ENCODE measurements at places on chromosomes 12 and 14.

DNA sequence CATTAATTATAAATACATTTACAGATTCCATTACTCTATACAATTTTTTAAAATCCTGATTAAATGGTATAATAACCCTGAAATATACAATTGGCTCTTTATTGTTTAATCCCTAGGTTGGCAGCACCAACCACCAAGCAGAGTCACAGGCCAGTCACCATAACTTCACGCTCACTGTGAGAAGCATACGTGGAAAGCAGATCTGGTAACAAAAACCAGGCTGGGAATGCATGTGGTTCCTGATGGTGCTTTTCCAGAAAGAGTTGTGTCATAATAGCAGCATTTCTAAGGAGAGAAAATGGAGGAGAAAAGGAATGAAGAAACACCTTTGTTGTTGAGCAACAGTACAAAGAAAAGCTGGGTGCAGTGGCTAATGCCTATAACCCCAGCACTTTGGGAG, 66.1 kb downstream of the SIX6 start:
- no peaks in the 10 kb centered on the region for H3K4me1 ChIP-seq
- H3K36me3 ChIP-seq, result no peaks in the 10 kb centered on the region
- DNase-seq, result no peak
- peaks cover 30% of the 10 kb centered on the region for H3K27me3 ChIP-seq
- no peak overlapping the region for H3K4me3 ChIP-seq

DNA sequence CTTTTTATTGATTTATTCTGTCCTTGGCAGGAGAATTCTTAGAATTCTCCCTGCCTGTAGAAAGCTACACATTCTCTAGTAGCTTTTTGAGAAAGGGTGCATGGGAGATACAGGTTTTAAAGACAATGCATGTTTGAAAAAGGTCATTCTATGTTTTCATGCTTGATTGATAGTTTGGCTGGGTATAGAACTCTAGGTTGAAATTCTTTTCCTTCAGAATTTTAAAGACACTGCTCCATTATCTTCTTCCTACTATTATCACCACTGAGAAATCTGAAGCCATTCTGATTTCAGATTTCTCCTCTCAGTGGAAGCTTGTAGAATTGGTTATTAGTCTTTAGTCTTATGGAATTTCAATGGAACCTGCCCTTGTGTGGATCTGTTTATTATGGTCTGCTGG, 14.0 kb downstream of the ATF7IP start:
- no peaks in the 10 kb centered on the region for H3K27me3 ChIP-seq
- peak overlapping the region; percentile 20 for H3K27ac ChIP-seq
- no peak overlapping the region for H3K4me3 ChIP-seq

GRCh38 chr12:85626001-85626783, 210.0 kb downstream of the RASSF9 start:
- H3K4me3 ChIP-seq, result no peak overlapping the region
- no peak for DNase-seq
- no peak overlapping the region for H3K27ac ChIP-seq

GRCh38 chr12:64840119-64840518, 15.7 kb downstream of the TBC1D30 start:
- peaks cover 7% of the 10 kb centered on the region for H3K27me3 ChIP-seq
- H3K36me3 ChIP-seq, result no peaks in the 10 kb centered on the region
- H3K4me3 ChIP-seq, result no peak overlapping the region
- no peak for DNase-seq
- H3K4me1 ChIP-seq, result no peaks in the 10 kb centered on the region

DNA sequence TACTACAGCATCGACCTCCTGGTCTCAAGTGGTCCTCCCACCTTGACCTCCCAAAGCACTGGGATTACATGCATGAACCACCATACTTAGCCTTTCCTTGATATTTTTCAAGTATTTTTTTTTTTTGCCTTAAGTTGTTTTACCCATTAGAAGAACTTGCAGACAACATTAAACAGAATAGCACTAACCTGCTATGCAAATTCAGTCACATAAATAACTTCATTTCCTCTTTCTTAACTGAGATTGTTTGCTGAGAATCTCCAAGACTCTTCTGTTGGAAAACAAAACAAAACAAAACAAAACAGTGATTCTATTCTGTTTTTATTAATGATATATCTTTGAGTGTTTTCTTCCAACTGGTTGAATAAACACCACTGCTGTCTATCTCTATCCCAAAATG, 115.9 kb upstream of the IFNG-AS1 start:
- peaks cover 9% of the 10 kb centered on the region for H3K27me3 ChIP-seq
- DNase-seq, result no peak
- peaks cover 4% of the 10 kb centered on the region for H3K36me3 ChIP-seq
- no peak overlapping the region for H3K27ac ChIP-seq
- no peak overlapping the region for H3K4me3 ChIP-seq
- H3K4me1 ChIP-seq, result no peaks in the 10 kb centered on the region

DNA sequence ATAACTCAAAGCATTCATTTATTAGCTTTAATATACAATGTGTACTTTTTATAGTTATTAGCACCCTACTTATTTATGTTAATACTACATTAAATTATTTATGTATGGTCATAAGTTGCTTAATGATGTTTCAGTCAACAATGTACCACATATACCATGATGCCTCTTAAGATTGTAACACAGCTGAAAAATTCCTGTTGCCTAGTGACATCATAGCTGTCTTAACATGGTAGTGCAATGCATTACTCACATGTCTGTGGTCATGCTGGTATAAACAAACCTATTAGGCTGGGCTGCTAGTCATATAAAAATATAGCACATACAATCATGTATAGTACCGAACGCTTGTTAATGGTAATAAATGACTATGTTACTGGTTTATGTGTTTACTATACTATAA, 120.4 kb downstream of the ANO6 start:
- H3K4me1 ChIP-seq, result peaks cover 5% of the 10 kb centered on the region
- H3K27me3 ChIP-seq, result no peaks in the 10 kb centered on the region
- H3K4me3 ChIP-seq, result no peak overlapping the region
- peaks cover 13% of the 10 kb centered on the region for H3K36me3 ChIP-seq

- no peak overlapping the region for H3K4me3 ChIP-seq
- H3K27ac ChIP-seq, result no peak overlapping the region
- DNase-seq, result no peak
Observed at GRCh38 chr12:64080319-64081007, 141.6 kb downstream of the KICS2 start.

DNA sequence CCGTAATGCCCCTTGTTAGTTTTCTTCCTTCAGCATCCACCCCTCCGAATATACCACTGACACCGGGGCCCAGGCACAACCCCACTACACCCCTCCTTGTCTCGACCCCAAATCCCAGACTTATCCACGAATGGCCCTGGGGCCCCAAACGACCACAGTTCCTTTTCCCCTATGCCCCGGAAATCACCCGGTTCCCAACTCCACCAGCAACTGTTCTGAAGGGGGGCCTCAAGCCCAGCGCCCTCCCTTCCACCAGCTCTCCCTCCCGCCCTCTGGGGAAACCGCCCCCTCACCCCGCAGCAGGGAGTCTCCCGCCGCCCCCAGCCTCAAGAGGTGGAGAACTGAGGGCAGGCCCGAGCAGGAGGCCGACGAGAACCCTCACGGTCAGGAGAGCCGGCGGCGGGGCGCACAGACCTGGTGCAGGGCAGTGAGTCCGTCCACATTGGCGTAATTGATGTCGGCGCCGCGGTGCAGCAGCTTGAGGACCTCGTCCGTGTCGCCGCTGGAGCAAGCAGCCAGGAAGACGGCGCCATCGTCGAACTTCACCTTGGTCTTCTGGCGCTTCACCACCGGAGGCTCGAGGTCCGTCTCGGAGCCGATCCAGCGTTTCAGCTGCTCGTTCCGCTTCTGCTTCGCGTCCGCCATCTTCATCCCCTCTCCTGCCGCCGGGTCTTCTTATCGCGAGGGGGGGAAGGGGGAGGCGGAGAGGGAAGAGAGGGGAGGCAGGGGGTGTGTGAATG, 446 bp downstream of the PPP1R12A start:
- peak overlapping the region; percentile 91 for H3K27ac ChIP-seq
- peaks cover 47% of the 10 kb centered on the region for H3K4me1 ChIP-seq
- no peaks in the 10 kb centered on the region for H3K27me3 ChIP-seq
- H3K4me3 ChIP-seq, result peak overlapping the region; percentile 93

GRCh38 chr12:54033106-54033979, 493 bp downstream of the HOXC5 start:
- H3K27ac ChIP-seq, result no peak overlapping the region
- no peaks in the 10 kb centered on the region for H3K36me3 ChIP-seq
- peaks cover 10% of the 10 kb centered on the region for H3K4me1 ChIP-seq
- peak overlapping the region; percentile 88 for H3K4me3 ChIP-seq
- peaks cover 60% of the 10 kb centered on the region for H3K27me3 ChIP-seq
- no peak for DNase-seq

- H3K4me1 ChIP-seq, result no peaks in the 10 kb centered on the region
- DNase-seq, result no peak
- H3K36me3 ChIP-seq, result no peaks in the 10 kb centered on the region
- no peaks in the 10 kb centered on the region for H3K27me3 ChIP-seq
Observed at GRCh38 chr14:77055981-77056380, 27.5 kb upstream of the IRF2BPL start.

GRCh38 chr12:69129017-69129416, 110.4 kb upstream of the CPSF6 start:
- H3K36me3 ChIP-seq, result no peaks in the 10 kb centered on the region
- H3K4me3 ChIP-seq, result no peak overlapping the region
- DNase-seq, result no peak
- H3K27me3 ChIP-seq, result peaks cover 8% of the 10 kb centered on the region
- H3K4me1 ChIP-seq, result no peaks in the 10 kb centered on the region

DNA sequence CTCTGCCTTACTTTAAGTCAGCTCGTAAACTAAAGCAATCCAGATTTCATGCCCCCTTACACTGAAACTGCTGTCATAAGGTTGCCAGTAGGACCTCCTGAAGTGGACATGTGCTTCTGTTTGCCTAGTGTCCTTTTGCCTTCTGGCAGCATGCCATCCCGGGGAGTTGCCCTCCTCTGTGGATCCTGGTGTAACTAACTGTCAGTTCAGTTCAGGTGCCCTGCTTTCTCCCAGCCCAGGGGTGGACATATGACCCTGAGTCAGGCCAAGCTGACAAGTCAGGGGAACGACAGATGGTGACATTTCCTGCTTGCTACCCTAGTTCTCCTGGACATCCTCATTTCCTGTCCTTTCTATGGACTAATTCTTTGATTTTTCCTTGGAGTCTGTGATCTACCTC, 25.6 kb downstream of the AKAP6 start:
- no peak overlapping the region for H3K27ac ChIP-seq
- no peaks in the 10 kb centered on the region for H3K36me3 ChIP-seq
- no peaks in the 10 kb centered on the region for H3K27me3 ChIP-seq
- DNase-seq, result no peak
- H3K4me3 ChIP-seq, result no peak overlapping the region
- no peaks in the 10 kb centered on the region for H3K4me1 ChIP-seq

- H3K27ac ChIP-seq, result peak overlapping the region; percentile 13
- H3K27me3 ChIP-seq, result no peaks in the 10 kb centered on the region
- H3K4me1 ChIP-seq, result peaks cover 19% of the 10 kb centered on the region
- DNase-seq, result peak; percentile 83
- H3K4me3 ChIP-seq, result no peak overlapping the region
Observed at GRCh38 chr14:91173221-91173670, 59.4 kb downstream of the DGLUCY start.

- no peak for DNase-seq
- no peaks in the 10 kb centered on the region for H3K36me3 ChIP-seq
- H3K4me3 ChIP-seq, result no peak overlapping the region
Observed at GRCh38 chr14:92902726-92903125, 20.2 kb upstream of the CHGA start.

GRCh38 chr14:67018720-67019119, 170.5 kb upstream of the GARIN2 start:
- DNase-seq, result no peak
- no peaks in the 10 kb centered on the region for H3K36me3 ChIP-seq
- H3K27ac ChIP-seq, result no peak overlapping the region

DNA sequence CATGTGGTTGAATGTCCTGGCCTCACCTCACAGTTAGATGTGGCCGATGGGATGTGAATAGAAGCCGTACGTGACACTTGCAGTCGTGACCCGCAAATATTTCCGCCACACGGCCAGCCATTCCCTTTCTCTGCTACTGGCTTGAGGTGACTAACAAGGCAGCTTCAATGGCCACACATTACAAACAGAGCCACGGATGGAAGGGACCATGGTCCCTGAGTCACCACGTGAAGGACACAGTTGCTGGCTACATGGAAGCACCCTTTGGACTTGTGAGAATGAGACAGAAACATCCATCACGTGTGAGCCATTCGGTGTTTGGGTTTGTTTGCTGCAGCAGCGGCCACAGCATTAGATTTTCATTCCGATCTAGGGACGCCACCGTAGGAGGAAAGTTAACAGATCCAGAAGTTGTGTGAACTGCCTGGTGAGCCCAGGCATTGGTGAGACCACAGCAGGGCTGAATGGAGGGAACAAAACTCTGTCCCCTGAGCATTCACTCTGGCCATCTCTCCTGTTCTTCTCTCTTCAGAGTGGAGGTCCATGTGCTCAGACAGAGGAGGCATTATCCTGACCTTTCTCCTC, 33.5 kb upstream of the ADGRD1 start:
- no peak overlapping the region for H3K4me3 ChIP-seq
- peaks cover 5% of the 10 kb centered on the region for H3K4me1 ChIP-seq
- peaks cover 53% of the 10 kb centered on the region for H3K27me3 ChIP-seq
- H3K36me3 ChIP-seq, result no peaks in the 10 kb centered on the region
- no peak for DNase-seq
- H3K27ac ChIP-seq, result no peak overlapping the region

- H3K4me1 ChIP-seq, result peaks cover 15% of the 10 kb centered on the region
- H3K4me3 ChIP-seq, result no peak overlapping the region
- no peaks in the 10 kb centered on the region for H3K36me3 ChIP-seq
- no peaks in the 10 kb centered on the region for H3K27me3 ChIP-seq
Observed at GRCh38 chr12:1162081-1162760, 171.2 kb downstream of the ERC1 start.

- no peak for DNase-seq
- H3K4me1 ChIP-seq, result no peaks in the 10 kb centered on the region
- H3K27me3 ChIP-seq, result no peaks in the 10 kb centered on the region
- H3K4me3 ChIP-seq, result no peak overlapping the region
Observed at GRCh38 chr12:24155042-24155441, 205.6 kb upstream of the SOX5 start.

GRCh38 chr14:35346738-35347322, 54.6 kb downstream of the PSMA6 start:
- H3K4me3 ChIP-seq, result no peak overlapping the region
- no peak for DNase-seq
- no peak overlapping the region for H3K27ac ChIP-seq
- no peaks in the 10 kb centered on the region for H3K36me3 ChIP-seq

- no peak for DNase-seq
- no peaks in the 10 kb centered on the region for H3K4me1 ChIP-seq
- no peaks in the 10 kb centered on the region for H3K36me3 ChIP-seq
- no peak overlapping the region for H3K27ac ChIP-seq
- no peak overlapping the region for H3K4me3 ChIP-seq
Observed at GRCh38 chr14:80419345-80419744, 208.0 kb upstream of the DIO2 start.

- H3K36me3 ChIP-seq, result no peaks in the 10 kb centered on the region
- H3K4me1 ChIP-seq, result no peaks in the 10 kb centered on the region
- H3K4me3 ChIP-seq, result no peak overlapping the region
Observed at GRCh38 chr12:3545121-3545796, 54.3 kb downstream of the PRMT8 start.

- no peak for DNase-seq
- no peaks in the 10 kb centered on the region for H3K36me3 ChIP-seq
- H3K4me1 ChIP-seq, result no peaks in the 10 kb centered on the region
- no peaks in the 10 kb centered on the region for H3K27me3 ChIP-seq
Observed at GRCh38 chr12:124336742-124337520, 42.0 kb downstream of the RFLNA start.

Measured in natural killer cell treated with Interleukin-12 subunit alpha and Interleukin-12 subunit beta and Interleukin-15 and Interleukin-18, amount 100 ng/mL, for 72 hours (primary cell).